ENCODE measurements at places on chromosomes 6 and 20. TPM values are rescaled to one million over a fixed set of nuclear protein-coding genes. Genes with fewer than 3 reads are reported as not detected.

Gene BFSP1
- 3.3 TPM for polyA plus RNA-seq

Gene MTO1
- polyA plus RNA-seq: 38.1 TPM

Gene MACROD2
- 12.4 TPM for polyA plus RNA-seq

Gene BHLHE23
- 0.08 TPM for polyA plus RNA-seq

Gene PTCHD4
- polyA plus RNA-seq: 2.6 TPM

Gene FOXC1
- polyA plus RNA-seq: 97.0 TPM

Gene FAM83D
- polyA plus RNA-seq: 14.3 TPM

Gene SAMD5
- polyA plus RNA-seq: 17.4 TPM

Gene CD93
- polyA plus RNA-seq: 47.6 TPM

Gene CALHM6
- polyA plus RNA-seq: 5.6 TPM

Gene TMEM200A
- 24.3 TPM for polyA plus RNA-seq

Gene DEFB113
- polyA plus RNA-seq: not detected

Gene STMND1
- polyA plus RNA-seq: 0.10 TPM

Gene GSTA1
- 2.4 TPM for polyA plus RNA-seq

Gene POU5F1
- 1.9 TPM for polyA plus RNA-seq

Gene CRISP2
- polyA plus RNA-seq: 0.04 TPM

Gene ME1
- 3.8 TPM for polyA plus RNA-seq

Gene CDH26
- polyA plus RNA-seq: 0.31 TPM

Gene RWDD2A
- 6.8 TPM for polyA plus RNA-seq

Gene UNC5CL
- 5.3 TPM for polyA plus RNA-seq

Gene SALL4
- 5.1 TPM for polyA plus RNA-seq

Gene GRM4
- 0.45 TPM for polyA plus RNA-seq

Gene PI3
- not detected for polyA plus RNA-seq

Gene PCSK2
- polyA plus RNA-seq: 1.00 TPM

Gene CHRNA4
- polyA plus RNA-seq: 11.2 TPM

Gene NFATC2
- 1.7 TPM for polyA plus RNA-seq

Gene ACTR5
- polyA plus RNA-seq: 8.9 TPM

Gene SUPT3H
- 24.0 TPM for polyA plus RNA-seq

Gene MCHR2
- not detected for polyA plus RNA-seq

Gene CST4
- not detected for polyA plus RNA-seq

Gene LHFPL5
- not detected for polyA plus RNA-seq

Gene SLC17A2
- 0.64 TPM for polyA plus RNA-seq

Gene C6orf58
- polyA plus RNA-seq: 1.2 TPM

Gene HMGCLL1
- polyA plus RNA-seq: 2.6 TPM

Gene NKAPL
- polyA plus RNA-seq: 2.3 TPM

Gene RAET1L
- polyA plus RNA-seq: not detected

Gene TP53INP2
- 12.8 TPM for polyA plus RNA-seq

Gene FKBP1C
- 6.8 TPM for polyA plus RNA-seq

Gene NHSL1
- polyA plus RNA-seq: 12.6 TPM

Gene TOX2
- 4.2 TPM for polyA plus RNA-seq

Gene LY6G6F
- 0.33 TPM for polyA plus RNA-seq

Gene NSFL1C
- polyA plus RNA-seq: 93.9 TPM

Gene DNAH8
- polyA plus RNA-seq: 0.49 TPM

Gene COX4I2
- 2.2 TPM for polyA plus RNA-seq

Gene GJA10
- not detected for polyA plus RNA-seq

Gene NOX3
- 1.4 TPM for polyA plus RNA-seq

Gene VAPB
- polyA plus RNA-seq: 64.0 TPM

Gene LAMA4
- polyA plus RNA-seq: 94.0 TPM

Gene ZNF311
- 5.7 TPM for polyA plus RNA-seq

All from right renal pelvis (tissue), 4 donors.